H4 (cell line): ENCODE measurements at places on chromosomes 7 and 10. TPM values are rescaled to one million over a fixed set of nuclear protein-coding genes. Genes with fewer than 3 reads are reported as not detected.

GRCh38 chr10:5584895-5585516 is 60.2 kb downstream of the CALML3 start:
- DNase-seq, result peak; percentile 50

DNA sequence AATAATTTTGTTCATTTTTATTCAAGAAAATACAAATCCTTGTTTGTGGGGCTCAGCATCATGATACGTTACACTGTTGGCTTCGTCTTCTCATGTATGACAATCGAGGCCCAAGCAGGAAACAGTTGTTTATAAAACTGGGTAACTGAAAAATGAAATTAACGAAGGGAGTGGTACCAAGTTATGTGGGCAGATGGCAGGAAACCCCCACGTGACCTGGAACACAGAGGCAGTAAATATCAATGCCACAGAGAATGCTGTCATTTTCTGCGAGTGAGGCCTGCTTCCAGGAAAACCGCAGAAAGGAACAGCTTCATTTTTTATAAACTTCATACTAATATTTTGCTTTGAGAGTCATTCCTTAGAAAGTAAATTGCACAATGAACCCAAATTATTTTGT is 201.0 kb upstream of the ADARB2 start:
- DNase-seq, result peak; percentile 21

DNA sequence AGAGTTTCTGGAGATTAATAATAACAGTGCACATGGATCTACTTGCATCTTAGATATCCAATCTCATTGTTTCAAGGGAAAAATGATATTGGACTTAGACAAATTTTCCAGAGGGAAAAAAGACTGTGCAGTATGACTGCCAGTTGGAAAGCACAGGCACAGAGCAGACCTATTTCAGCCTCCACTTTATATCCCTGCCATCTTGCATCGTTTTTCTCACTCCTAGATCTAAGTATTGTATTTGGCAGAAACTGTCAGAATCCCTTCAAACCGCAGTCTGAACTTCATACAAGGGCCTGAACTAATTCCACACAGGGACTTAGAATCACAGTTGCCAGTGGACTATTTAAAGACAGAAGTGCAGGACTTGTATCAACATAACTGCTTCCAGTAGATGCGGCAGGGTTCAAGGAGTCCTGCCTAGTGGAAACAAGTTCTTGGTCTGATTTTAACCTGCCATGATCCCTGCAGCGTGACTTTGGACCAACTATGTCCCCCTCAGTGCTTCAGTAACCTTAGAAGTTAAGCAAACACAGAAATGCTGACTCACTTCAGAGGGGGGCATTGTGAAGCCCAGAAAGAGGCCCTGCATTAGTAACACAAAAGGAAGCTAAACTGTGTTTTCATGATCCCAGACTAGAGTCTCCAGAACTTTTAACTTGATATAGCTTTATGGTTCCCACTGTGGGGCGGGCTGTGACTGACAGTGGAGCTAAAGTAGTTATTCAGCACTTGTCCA is 95.7 kb upstream of the PALS2 start:
- DNase-seq, result peak; percentile 98

RAPGEF5 gene
- 0.85 and 2.4 TPM in 2 replicates for total RNA-seq

TMEM270 gene
- total RNA-seq, result 0.21 TPM in 1 of 2 replicates, not detected in the other
